ENCODE measurements at places on chromosomes 3 and 15.

GRCh38 chr15:73935547-73935946 lies 9.3 kb downstream of the LOXL1 start:
- no peak for DNase-seq

GRCh38 chr3:194620196-194620595 lies 13.0 kb downstream of the TMEM44 start:
- DNase-seq: no peak

DNA sequence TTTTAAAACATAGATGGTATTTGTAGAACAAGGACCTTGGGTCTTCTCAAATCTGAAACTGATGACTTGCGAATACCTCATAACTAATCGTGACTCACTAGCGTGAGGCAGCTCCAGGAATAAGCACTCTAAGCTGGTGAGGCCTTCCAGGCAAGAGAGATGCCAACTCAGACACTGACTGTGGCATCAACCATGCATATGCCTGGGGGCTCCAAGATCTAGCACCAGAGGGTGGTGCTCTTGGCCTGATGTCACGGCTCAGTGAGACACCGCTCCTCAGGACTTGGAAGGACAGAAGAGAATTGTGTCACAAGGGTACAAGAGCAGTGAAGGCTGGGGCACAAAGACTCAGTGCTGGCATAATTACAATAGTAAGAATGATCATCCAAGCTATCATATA lies 125.0 kb upstream of the TRIM42 start:
- no peak for DNase-seq

- DNase-seq: no peak
Measured at GRCh38 chr3:123692041-123692440, 107.2 kb upstream of the HACD2 start.

GRCh38 chr3:14451844-14452739 lies 49.7 kb downstream of the SLC6A6 start:
- DNase-seq: peak; percentile 76

DNA sequence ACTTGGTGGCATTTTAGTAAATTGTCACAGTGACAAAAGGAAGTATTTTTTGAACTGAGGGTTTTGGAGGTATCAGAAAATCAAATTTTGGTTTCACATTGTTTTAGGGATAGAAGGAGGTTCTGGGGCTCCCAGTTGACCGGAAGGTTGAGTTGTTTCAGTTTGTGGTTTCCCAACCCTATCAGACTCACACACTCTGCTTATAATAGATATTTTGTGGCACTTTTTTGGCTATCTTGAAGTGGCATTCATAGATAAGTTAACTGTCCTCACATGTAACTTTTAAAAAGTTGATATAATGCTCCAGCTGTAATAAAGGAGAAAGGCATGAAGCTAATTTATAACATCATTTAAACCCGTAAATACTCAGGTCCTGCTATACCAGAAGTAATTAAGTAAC lies 12.8 kb downstream of the ARMC8 start:
- no peak for DNase-seq

DNA sequence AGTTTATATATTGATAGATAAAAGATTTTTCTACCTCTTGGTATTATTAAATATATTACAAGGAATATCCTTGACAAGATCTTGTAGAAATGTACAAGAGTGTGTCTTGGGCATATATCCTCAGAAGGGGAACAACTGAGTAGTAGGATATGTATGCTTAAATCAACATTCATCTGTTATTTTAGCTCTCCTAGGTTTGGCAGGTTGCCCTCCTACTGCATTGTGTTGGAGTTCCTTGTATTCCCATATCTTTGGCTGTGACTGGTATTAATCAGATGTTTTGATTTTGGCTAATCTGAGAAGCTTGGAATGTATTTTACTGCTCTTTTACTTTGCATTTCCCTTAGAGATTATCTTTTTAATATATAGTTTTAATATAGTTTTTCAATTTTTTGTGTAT lies 4.6 kb downstream of the MYRIP start:
- no peak for DNase-seq

DNA sequence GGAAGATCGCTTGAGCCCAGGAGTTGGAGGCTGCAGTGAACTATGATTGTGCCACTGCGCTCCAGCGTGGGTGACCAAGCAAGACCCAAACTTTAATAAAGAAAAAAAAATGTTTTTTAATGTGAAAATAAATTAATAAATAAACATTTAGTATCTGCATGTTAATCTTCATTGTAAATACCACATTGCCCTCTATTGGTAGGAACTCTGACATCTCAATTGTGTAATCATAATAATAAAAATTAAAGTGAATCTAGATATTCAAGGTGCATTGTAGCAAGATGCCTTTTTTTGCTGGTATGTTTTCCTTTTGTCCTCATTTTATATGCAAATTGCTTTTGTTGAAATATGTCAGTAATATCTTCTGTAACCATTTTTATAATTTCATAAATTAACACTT lies 95.0 kb upstream of the LIMD1 start:
- DNase-seq: peak; percentile 47

DNA sequence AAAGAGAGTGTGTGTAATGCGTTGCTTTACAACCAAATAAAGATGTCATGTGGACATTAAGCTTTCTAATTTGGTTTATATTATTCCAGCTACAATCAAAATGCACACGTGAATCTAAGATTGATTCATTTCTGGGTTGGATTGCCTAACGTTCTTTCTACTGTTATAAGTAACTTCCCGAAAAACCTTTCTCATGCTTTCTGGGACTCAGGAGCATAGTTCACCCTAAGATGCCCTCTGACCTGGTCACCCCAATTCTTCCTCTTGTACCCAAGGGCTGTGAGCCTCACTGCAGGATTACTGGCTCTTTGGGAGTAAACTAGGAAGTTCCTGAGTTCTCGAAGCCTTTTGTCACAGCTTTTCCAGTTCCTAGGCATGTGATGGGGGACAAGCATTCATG lies 12.7 kb upstream of the LMCD1 start:
- DNase-seq: no peak

- DNase-seq: peak; percentile 22
Measured at GRCh38 chr3:61563313-61564271, 2.2 kb downstream of the PTPRG start.

DNA sequence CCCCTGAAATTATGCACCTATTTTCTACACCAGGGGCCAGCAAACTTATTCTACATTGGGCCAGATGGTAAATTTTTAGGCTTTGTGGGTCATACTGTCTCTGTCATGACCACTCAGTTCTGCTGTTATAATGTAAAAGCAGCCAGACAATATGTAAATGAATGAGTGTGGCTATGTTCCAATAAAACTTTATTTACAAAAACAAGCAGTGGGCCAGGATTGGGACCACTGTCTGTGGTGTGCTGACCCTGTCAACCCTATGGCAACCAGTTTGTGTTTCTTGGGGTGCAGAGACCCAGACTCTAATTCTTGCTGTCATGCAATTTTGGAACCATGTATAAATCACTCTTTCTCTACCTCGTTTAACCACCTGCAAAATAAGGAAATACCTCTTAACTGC lies 74.7 kb downstream of the LRIG1 start:
- no peak for DNase-seq

- no peak for DNase-seq
Measured at GRCh38 chr15:82181371-82181770, 81.2 kb downstream of the EFL1 start.

- no peak for DNase-seq
Measured at GRCh38 chr15:84889313-84889990, 5.0 kb downstream of the SLC28A1 start.

DNA sequence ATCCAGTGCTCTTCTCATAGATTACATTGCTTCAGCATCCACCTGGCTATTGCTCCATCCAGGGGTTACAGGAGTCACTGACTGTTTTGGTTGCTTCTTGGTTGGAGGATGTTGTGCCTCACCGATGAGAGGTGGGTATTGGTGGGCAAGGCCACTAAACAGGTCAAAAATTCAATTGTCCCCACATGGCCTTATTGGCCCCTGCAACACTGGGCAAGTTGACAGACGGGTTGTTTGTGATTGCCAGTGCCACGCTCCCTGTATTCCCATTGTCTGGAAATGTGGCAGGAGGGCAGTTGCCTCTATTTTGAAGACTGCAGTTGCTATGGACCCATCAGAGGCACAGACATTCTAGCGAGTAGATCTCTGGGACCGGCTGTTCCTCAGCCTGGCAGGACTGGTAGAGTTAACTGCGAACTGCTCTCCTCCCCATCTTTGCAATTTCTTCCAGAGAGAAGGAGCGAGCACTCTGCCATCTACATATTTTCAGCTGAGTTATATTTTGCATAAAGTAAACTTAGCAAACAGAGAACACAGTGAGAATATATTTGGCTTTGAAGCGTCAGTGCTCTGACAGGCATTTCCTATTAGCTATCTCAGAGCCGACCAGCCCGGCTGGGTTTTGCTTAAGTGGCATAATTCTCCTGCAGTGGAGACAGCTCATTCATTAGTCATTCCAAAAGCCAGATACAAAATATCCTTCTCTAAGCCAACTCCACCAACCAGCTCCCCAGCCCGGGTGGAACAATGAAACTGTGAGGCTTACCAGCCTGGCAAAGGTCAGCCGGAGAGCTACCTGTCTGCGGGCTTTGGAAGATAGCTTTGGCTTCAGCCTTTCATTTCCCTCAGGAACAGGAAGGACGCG lies 26.0 kb upstream of the MAGEF1 start:
- no peak for DNase-seq

GRCh38 chr15:91498046-91498748 lies 355.3 kb upstream of the SLCO3A1 start:
- no peak for DNase-seq

- no peak for DNase-seq
Measured at GRCh38 chr15:63403254-63403945, 21.8 kb upstream of the CA12 start.

DNA sequence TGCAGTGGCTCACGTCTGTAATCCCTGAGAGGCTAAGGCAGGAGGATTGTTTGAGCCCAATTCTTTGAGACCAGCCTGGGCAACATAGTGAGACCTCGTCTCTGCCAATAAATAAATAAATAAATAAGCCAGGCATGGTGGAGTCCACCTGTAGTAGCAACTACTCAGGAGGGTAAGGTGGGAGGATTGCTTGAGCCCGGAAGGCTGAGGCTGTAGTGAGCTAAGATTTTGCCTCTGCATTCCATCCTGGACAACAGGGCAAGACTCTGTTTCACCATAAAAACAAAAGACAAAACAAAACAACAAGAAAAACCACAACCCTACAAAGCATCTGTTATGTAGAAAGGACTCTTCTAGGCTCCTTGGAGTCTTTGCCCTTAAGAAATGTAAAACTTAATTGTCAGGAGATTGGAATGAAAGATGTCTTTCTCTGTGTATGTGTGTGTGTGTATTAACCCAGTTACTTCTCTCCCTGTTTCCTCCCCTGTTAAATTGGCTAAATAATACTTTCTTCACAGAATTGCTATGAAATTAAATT lies 9.5 kb downstream of the NECTIN3 start:
- DNase-seq: no peak

GRCh38 chr3:145286937-145287336 lies 874.0 kb downstream of the PLOD2 start:
- DNase-seq: no peak

GRCh38 chr3:129068291-129068886 lies 7.8 kb downstream of the GP9 start:
- no peak for DNase-seq

DNA sequence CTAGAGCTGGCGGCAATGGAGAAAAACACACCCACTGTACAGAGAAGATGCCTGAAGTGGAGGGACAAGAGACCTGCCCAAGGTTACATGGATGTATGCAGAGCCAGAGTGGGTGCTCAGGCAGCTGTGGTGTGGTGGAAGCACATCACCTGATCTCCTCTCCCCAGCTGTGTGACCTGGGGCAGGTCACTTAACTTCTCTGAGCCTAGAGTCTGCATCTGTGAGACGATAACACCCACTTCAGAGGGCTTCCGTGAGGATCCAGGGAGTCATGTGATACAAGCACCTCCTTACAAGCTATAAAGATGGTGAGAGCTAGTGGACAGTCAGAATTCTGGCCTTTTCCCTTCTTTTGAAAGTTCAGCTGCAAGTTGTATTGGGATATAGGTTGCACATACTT lies 55.1 kb upstream of the HERC1 start:
- no peak for DNase-seq

DNA sequence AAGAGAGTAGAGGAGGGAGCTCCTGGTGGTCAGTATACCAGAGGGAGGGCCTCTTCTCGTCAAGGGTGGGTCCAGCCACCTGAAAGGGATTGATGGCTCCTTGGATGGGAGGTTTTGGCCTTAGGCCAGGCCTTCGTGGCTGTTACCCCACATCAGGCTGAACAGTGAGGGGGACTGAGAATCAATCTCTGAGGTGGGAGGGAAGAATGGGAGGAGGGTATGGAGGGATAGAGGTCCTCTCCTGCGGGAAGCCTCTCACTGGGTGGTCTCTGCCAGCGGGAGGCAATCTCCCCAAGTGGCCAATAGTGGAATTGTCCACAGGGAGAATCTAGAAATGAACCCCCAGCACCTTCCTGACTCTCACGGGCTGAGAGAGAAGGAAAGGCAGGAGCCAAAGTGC lies 53.5 kb downstream of the BSN start:
- no peak for DNase-seq

DNA sequence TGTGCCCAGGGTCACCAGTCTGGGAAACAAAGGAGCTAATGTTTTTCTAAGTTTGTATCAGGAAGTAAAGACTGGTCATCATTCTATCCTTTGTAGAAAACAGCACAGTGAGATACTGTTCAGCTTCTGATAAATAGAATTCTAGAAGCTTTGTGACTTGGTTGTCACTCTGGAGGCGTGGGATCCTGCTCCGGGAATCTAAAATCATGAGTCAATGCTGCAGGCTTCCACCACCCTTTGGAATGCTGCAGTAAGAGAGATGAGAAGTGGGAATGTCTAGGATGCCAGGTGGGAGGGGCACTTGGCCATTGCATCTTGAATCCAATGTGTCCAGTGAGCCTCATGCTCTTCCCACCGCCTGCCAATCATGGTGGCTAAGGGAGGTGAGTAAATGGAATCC lies 40.9 kb downstream of the SAMMSON start:
- DNase-seq: no peak

DNA sequence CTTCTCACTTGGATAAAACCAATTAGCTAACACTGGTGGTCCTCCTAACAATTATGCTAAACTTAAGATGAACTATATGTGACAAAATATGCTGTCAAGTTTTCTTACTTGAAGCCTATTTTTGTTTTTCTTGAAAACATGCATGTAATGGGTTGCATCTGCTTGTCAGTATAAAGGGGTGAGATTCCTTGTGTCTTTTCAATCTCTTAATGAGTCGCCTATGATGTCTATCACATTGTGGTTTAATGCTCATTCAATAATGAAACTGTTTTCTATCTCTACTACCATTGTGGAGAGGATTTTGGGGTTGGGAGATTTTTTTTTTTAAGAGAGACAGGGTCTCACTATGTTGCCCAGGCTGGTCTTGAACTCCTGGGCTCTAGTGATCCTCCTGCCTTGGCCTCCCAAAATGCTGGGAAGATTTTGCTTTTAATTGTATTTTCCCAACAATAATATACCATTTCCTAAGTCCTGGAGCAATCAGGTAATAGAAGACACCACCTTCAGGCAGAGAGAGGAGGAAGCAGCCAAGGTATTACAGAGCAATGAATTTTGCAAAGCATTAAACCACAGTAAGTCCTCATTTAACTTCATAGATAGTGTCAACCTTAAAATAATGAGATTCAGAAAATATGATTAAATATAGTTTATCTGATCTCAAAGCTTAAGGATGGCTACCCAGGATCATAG lies 17.4 kb upstream of the TRMT10C start:
- DNase-seq: no peak

GRCh38 chr3:29711255-29711771 lies 430.4 kb downstream of the RBMS3 start:
- DNase-seq: no peak

Data from muscle of arm (tissue), 14 donors.